Activated T-helper 2 cell treated with anti-CD3 and anti-CD28 coated beads, Interferon-gamma antibody, Interleukin-2, Interleukin-4, amounts not matched to agents 10 μg/mL and 5 μg/mL and 100 μg/mL, durations not matched to agents 14 hours and 24 hours and 36 hours (primary cell): ENCODE measurements at places on chromosomes 1 and 21. TPM values are rescaled to one million over a fixed set of nuclear protein-coding genes. Genes with fewer than 3 reads are reported as not detected.

Gene TRNP1
- 0.85 and 0.89 TPM in 2 replicates for total RNA-seq

Gene MX2
- total RNA-seq, result 5.3 and 6.1 TPM in 2 replicates

Gene RGS18
- not detected in 2 replicates for total RNA-seq

Gene IQGAP3
- 16.1 and 16.8 TPM in 2 replicates for total RNA-seq

Gene RGS8
- total RNA-seq, result not detected in 2 replicates

Gene GABRD
- not detected in 2 replicates for total RNA-seq

Gene ZFP69B
- total RNA-seq, result 4.7 and 5.4 TPM in 2 replicates

DNA sequence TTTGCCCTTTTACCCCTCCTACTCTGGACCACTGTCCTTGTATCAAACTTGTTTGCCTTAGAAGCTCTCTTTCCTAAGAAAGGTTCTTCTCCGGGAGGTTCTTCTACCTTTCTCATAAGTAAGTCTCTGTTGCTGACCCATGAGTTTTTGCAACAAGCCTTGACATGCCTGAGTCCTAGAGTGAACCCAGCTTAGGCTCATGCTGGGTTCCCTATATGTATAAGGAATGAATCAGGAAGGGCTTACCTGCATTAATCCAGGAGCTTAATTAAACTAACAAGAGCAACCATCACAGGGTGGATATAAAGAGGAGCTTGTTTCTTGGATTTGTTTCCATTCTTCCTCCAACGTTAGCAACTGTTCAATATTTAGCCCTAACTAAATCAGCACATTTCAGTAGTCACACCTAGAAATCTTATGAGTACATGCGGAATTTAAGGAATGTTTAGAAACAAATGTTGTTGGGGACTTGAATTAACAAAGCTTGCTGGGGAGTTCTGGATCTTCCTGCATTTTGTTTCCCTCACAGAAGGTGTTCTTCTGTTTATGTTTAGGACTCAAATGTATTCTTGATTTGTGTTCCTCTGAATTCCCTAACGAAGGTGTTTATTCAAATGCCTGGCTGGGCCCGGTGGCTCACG lies 64.3 kb upstream of the RAB3GAP2 start:
- no peak overlapping the region for H3K4me3 ChIP-seq
- no peak overlapping the region for H3K27ac ChIP-seq
- no peaks in the 10 kb centered on the region for H3K27me3 ChIP-seq
- DNase-seq, result no peak

DNA sequence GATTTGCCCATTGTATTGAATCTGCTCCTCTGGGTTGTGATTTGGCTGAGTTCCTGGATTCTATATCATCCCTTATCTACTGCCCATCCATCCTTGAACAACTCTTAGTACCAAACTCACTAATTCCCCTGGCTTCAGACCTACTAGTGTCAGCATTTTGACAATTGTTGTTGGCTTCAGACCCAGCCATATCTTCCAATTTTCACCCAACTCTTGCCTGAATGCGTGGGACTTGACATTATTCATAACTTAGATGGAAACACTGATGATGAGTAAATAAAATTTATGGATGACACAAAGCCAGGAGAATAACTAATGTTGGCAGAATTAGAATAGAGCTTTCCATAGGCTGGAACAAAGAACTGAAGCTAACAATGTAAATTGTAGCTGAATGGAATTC lies 27.3 kb upstream of the EDEM3 start:
- H3K27me3 ChIP-seq, result no peaks in the 10 kb centered on the region
- H3K4me3 ChIP-seq, result no peak overlapping the region
- H3K27ac ChIP-seq, result no peak overlapping the region
- DNase-seq, result no peak
- peaks cover 2% of the 10 kb centered on the region for H3K4me1 ChIP-seq

DNA sequence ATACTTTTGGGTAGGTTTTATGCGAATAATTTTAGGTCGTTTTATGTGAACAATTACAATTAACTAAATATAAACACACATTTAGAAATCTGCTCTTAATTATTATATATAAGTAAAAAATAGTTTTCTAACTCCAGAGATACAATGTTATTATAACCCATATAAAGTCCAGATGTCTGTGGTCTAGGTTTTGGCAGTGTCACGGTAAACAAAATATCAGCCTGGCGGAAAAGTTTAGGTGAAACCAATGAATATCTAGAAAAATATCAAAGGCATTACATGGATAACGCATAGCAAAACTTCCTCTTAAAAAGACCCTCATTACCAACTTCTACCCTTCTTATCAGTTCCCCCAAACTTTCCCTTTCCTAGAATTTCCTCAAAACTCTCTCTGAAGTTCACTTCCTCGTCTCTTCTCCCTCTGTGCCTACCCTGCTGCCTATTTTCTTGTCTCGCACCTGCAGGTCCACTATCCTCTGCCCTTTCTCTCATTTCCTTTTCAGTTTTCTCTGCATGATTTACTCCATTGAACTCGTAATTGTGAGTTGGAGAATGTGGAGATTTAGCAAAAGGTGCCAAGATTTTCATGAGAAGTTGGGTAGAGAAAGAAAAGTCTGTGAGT lies 21.8 kb downstream of the VTCN1 start:
- no peaks in the 10 kb centered on the region for H3K36me3 ChIP-seq
- no peak overlapping the region for H3K4me3 ChIP-seq
- peaks cover 16% of the 10 kb centered on the region for H3K27me3 ChIP-seq
- no peaks in the 10 kb centered on the region for H3K4me1 ChIP-seq

DNA sequence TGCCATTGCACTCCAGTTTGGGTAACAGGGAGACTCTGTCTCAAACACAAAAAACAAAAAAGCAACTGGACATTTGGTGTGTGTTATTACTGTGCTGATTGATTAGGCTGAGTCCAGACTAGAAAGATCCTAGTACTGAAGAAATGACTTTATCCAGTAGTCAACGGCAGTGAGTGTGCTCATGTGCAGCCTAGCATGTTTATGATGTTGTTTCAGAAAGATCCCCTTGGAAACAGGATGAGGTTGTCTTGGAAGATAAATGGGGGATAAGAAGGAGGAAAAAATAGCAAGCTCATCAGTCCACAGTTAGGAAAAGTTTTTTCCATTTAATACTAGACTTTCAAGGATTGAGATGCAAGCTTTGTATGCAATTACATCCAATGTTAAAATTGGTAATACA lies 14.3 kb downstream of the RUSC1 start:
- no peak overlapping the region for H3K4me3 ChIP-seq
- H3K27ac ChIP-seq, result no peak overlapping the region
- no peaks in the 10 kb centered on the region for H3K4me1 ChIP-seq
- no peaks in the 10 kb centered on the region for H3K27me3 ChIP-seq
- H3K36me3 ChIP-seq, result peaks cover 57% of the 10 kb centered on the region

DNA sequence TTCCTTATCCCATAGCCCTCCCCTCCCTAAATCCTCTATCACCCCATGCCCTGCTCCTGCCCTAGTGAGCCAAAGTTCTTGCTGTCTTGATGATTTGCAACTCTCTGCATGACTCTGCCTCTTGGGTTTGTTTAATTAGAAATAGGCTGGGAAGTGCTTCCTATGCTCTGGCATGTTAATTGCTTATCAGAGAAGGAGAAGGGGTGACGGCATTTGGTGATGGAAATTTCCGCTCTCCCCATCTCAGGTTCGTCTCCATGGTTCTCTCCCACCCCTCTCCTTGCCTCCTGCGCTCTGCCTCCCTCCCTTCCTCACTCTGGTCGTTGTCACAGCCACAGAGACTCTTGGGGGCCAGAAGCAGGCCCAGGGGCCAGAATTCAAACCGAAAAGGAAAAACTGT lies 68.9 kb downstream of the LRRN2 start:
- H3K36me3 ChIP-seq, result no peaks in the 10 kb centered on the region
- DNase-seq, result no peak
- H3K4me1 ChIP-seq, result no peaks in the 10 kb centered on the region
- no peak overlapping the region for H3K4me3 ChIP-seq
- H3K27ac ChIP-seq, result no peak overlapping the region
- H3K27me3 ChIP-seq, result peaks cover 2% of the 10 kb centered on the region

- H3K36me3 ChIP-seq, result no peaks in the 10 kb centered on the region
- DNase-seq, result no peak
- no peak overlapping the region for H3K4me3 ChIP-seq
- H3K27me3 ChIP-seq, result no peaks in the 10 kb centered on the region
- H3K27ac ChIP-seq, result no peak overlapping the region
Observed at GRCh38 chr1:198560161-198560560, 19.7 kb upstream of the ATP6V1G3 start.

DNA sequence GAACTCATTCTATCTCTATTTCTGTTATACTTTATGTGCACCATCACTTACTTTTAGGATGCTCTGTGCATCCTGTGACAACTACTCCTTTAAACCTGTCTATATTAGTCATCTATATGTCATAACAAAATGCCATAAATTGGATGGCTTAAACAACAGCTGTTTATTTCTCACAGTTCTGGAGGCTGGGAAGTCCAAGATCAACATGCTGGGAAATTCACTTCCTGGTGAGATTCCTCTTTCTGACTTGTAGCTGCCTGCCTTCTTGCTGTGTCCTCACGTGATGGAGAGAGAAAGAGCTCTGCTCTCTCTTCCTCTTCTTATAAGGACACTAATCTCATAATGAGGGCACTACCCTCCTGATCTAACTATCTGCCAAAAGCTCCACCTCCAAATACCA lies 62.3 kb upstream of the RCOR3 start:
- H3K27me3 ChIP-seq, result peaks cover 9% of the 10 kb centered on the region
- no peaks in the 10 kb centered on the region for H3K36me3 ChIP-seq
- H3K4me3 ChIP-seq, result no peak overlapping the region
- H3K4me1 ChIP-seq, result no peaks in the 10 kb centered on the region

DNA sequence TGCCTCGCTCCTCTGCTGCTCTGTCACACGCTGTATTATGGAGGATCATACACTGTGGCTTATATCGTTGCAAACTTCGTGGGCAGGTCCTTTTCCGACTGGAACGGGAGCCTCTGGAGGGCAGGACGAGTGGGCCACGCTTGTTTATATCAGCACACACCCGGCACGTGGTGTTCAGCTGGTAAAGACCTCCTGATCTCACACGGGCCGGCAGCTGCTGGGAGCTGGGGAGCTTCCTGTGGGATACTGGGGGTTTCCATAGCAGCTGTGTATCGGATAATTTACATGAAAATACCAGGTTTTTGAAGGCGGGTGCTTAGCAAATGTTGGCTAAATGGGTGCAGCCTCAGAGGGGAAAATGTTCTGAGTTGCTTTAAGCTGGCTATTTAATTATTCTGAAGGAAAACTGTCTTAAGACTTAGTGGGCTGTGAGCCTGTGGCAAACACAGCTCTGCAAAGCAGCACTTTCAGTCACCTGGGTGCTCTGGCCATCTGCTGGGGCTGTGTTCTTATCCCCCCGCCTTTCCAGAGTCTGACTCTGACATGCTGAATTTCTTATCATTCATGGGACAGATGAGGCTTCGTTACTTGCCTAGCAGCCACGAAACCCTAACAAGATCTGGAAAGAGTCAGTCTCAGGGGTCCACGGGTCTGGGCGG lies 103.6 kb upstream of the GCLM start:
- no peak overlapping the region for H3K27ac ChIP-seq
- no peak for DNase-seq
- H3K27me3 ChIP-seq, result peaks cover 13% of the 10 kb centered on the region
- no peak overlapping the region for H3K4me3 ChIP-seq
- peaks cover 15% of the 10 kb centered on the region for H3K4me1 ChIP-seq

DNA sequence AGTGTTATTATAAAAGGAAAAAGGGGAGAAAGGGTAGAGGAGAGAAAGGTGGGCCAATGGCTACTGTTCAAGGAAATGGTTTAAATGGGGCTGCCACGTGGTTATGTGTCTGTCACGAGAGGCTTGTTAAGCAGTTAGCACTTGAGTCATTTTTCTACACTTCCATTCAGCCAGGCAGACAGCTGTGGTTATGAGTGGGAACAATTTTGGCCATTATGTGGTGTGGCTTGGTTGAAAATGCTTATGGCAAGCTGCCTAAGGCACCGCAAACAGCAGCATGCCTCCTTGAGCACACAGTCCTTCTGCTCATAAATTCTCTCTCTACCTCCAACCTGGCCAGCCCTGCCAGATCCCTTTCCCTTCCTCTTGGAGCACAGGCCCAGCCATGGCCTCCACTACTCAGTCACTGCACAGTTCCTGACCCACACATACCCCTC lies 3.2 kb upstream of the SRM start:
- H3K27me3 ChIP-seq, result no peaks in the 10 kb centered on the region
- H3K27ac ChIP-seq, result peak overlapping the region; percentile 81
- H3K4me1 ChIP-seq, result peaks cover 26% of the 10 kb centered on the region
- peak overlapping the region; percentile 46 for H3K4me3 ChIP-seq
- DNase-seq, result peak; percentile 35

- H3K4me1 ChIP-seq, result peaks cover 3% of the 10 kb centered on the region
- peaks cover 60% of the 10 kb centered on the region for H3K36me3 ChIP-seq
- H3K27ac ChIP-seq, result no peak overlapping the region
- no peak overlapping the region for H3K4me3 ChIP-seq
Observed at GRCh38 chr1:226149806-226150205, 36.7 kb downstream of the ACBD3 start.

- DNase-seq, result no peak
- H3K4me1 ChIP-seq, result peaks cover 41% of the 10 kb centered on the region
- H3K4me3 ChIP-seq, result peak overlapping the region; percentile 36
- H3K36me3 ChIP-seq, result no peaks in the 10 kb centered on the region
- H3K27me3 ChIP-seq, result peaks cover 70% of the 10 kb centered on the region
Observed at GRCh38 chr1:9201401-9202239, 33.0 kb upstream of the H6PD start.

DNA sequence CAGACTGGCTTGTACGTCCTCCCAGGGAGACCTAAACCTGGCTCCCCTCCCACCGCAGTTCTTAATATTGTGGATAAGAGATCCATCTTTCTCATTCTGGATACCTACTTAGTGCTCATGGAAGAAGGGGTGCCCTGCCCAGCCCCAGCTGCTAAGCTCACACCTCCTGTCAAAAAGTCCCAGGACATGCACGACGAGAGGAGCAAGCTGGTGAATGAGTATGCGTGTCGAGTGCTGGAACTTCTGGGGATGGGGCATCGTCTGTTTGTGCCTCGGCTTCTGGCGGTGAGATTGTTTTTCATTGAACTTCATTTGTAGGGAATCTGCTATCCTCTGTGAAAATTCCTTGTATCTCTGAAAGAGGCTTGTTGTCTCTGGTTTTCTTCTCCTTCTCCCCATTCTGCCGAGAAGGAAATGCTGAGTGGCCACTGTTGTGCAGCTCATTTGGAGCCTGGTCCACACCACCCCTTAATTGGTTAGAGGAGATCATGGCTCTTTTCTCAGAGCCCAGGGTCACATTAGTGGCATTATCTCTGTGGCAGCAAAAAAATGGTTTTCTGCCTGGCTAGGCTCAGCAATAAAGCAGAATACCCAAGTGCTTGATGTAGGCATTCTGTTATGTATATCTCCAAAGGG lies 199.4 kb upstream of the CACYBP start:
- peaks cover 2% of the 10 kb centered on the region for H3K4me1 ChIP-seq
- no peak overlapping the region for H3K4me3 ChIP-seq
- no peaks in the 10 kb centered on the region for H3K27me3 ChIP-seq
- DNase-seq, result peak; percentile 14
- no peaks in the 10 kb centered on the region for H3K36me3 ChIP-seq

- no peaks in the 10 kb centered on the region for H3K27me3 ChIP-seq
- peaks cover 46% of the 10 kb centered on the region for H3K4me1 ChIP-seq
- H3K36me3 ChIP-seq, result peaks cover 68% of the 10 kb centered on the region
- H3K4me3 ChIP-seq, result peak overlapping the region; percentile 95
- no peak for DNase-seq
Observed at GRCh38 chr1:19210772-19211549, 895 bp upstream of the UBR4 start.

GRCh38 chr1:50853325-50853724 lies 106.7 kb downstream of the FAF1 start:
- H3K36me3 ChIP-seq, result peaks cover 4% of the 10 kb centered on the region
- no peak overlapping the region for H3K4me3 ChIP-seq
- no peak overlapping the region for H3K27ac ChIP-seq
- H3K4me1 ChIP-seq, result no peaks in the 10 kb centered on the region
- H3K27me3 ChIP-seq, result no peaks in the 10 kb centered on the region
